ENCODE measurements at places on chromosomes 6 and 20.

GRCh38 chr6:166509193-166509592 is 77.3 kb downstream of the RAMACL start:
- DNase-seq = no peak

GRCh38 chr20:59042151-59042795 is at the start of gene PRELID3B:
TSS of gene PRELID3B (minus strand) at chr20:59042786. CDS start at chr20:59042730, 56 bp downstream.
- DNase-seq = peak; percentile 32

DNA sequence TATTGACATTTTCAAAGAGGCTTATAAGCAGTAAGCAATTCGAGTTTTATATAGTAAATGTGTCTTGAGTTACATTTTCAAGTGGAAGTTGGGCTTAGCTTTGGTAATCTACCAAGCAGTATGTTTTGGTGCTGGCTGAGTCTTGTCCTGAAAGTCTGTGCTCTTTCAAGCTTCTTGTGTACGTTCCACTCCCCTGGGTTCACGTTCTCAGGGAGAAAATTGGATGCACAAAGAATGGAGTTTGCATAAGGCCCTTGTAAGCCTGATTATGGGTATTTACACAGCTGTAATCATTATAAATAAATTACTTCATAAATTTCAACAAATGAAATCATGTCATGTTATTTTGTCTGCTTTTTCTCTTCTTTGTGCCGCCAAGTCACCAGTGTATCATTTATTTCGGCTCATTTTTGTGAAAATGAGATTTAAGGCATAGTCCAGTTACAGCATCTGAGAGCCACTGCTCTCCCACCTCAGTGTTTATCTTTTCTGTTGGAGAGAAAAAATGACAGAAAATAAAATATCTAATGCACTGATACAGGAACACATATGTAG is 262.5 kb downstream of the BTBD3 start:
- DNase-seq = no peak

DNA sequence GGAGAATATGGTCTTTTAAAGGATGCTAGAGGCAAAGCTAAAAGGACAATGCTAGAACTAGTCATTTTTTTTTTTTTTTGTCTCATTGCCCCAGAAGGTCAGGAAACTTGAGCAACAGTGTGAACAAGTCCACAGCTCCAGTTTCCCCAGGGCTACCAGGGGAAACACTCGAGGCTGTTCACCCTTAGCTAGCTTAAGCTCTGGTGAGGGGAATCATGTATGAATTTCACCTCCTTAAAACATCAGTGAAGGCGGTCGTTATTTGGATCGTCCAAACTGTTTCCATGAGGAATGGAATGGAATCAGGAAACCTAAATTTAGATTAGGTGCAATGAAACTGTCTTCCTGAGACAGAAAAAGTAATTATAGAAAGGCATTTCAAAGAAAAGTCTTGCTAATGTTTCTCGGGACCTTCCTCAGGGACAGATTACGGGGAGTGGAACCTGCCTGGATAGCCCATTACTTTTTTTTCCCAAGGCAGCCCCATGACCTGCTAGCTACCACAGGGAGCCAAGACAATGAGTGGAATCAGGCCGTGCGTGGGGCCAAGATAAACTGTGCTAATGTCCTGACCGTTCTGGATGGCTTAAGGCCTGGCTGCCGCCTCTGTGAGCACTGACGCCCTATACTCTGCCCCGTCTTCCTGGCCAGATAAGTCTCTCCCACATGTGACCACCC is 164.8 kb upstream of the SGK1 start:
- DNase-seq = no peak

DNA sequence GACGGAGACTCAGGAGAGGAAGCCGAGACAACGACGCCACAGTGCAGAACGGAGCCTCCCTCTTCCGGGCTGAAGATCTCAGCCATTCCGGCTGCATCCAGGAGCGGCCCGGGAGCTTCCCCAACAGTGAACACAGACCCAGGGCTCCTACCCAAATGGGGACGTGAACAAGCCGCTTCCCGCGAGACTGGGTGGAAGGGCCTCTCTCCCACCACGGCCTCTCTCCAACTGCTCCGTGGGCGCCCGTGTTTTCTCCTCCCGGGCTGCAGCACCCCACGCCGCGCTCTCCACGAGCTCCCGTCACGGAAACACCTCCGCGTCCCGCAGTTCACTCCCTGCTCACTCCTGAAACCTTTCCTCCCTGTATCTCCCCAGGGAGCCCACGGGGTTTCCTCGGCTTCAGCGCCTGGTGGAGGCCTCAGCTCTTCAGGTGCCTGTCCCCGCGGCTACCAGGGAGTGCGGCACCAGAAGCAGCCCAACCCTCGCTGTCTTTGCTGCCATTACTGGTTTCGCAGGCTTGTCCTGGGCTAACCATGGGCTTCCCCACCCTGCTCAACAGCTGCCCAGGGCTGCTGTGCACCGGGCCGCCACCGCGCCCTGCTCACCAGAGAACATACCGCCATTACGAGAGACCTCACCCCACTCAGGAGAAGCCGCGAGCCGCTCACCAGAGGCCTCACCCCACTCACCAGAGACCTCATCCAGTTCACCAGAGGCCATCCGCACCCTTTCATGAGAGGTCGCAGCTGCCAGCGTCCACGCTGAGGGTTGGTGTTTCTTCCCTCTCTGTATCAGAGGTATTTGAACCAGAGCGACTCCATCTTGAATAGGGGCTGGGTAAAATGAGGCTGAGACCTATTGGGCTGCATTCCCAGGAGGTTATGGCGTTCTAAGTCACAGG is 922.8 kb downstream of the QKI start:
- DNase-seq = no peak

- DNase-seq = peak; percentile 3
Observed at GRCh38 chr20:24208652-24209051, 220.1 kb upstream of the GGTLC1 start.

DNA sequence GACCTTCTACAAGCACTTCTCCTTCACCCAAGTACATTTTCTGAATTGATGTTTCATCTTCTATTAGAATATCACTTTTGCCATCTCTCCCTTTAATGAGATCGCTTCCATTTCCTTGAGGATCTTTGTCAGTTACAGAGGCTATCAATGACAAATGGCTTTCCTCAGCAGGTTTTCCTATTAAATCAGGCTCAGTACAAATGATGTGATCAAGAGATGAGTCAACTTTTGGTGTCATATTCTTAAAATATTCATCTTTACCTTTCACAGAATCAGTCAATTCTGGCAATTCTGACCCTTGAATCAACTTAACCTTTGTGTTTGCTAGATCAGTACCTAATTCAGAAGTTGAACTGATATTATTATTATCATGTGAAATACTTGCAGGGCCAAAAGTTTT is 37.3 kb downstream of the DST start:
- DNase-seq = no peak

- no peak for DNase-seq
Observed at GRCh38 chr20:4099905-4100675, 84.7 kb upstream of the RNF24 start.

DNA sequence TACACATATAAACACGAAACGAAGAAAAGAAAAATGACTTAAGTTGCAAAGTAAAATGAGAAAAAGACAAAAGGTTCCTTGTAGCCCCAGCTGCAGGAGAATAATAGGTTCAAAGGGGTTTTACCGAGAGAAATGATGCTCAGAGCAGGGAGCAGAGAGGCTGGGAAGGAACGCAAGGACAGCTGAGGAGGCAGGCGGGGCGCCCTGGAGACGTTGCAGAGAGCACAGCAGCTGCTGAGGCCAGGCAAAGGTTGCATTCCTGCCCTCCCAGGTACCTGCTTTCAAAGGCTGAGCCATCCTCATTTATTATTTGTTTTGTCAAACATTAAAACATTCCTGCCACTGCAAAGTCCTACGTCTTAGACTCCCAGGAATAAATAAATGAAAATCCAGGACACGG is 16.2 kb upstream of the VAPB start:
- DNase-seq = no peak

DNA sequence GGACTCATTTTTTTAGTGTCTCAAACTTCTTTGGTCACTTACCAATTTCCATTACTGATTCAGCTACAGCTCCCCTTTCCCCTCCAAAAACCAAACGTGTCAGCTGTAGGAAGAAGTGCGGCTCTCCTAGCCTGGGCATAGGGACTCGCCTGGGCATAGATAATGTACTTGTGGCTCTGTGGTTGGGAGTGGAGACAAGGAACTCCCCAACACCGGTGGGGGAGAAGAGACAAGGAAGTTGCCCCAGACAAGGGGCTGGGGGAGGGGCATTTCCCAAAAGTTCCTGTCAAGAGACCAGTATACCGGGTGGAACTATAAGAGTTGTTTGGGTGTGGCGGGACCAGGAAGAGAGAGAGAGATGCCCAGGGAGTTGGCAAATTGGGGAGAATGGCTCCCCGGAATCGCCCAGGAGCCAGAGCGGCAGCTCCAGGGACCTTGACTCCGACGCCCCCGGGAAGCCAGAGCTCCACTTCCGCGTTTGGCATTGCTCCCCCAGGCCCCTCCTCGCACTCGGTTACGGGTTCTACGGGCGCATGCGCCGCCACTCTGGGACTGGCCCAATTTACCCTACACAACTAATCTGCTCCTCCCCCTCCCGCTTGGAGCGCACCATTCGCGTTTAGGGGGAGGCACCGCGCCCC is 871 bp upstream of the ZFAND3 start:
- peak; percentile 97 for DNase-seq

DNA sequence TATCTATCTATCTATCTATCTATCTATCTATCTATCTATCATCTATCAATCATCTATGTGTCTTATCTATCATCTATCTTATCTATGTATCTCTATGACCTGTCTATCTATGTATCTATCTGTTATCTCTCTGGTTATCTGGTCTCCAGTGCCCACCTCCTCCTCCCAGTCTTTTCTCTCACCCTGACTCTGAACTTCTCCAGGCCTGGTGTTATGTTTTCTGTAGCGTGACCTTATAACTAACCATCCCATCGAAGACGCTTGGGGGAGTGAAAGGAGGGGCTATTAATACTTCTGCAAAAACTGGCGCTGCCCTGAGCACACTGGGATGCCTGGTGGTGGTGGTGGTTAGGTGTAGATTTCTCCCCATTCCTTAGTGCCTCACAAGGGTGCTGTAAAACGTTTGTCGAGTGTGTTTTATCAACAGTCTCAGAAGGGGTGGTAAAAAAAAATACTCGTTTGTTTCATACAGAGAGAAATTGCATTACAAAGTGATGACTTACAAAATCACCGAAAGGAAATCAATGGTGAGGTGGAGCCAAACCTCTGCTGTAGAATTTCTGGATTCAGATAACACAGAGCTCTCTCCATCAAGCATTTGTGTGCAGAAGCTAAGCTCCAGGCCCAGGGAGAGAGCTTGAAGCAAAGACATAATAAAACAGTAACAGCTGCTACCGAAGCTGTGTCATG is 156.2 kb downstream of the BCAS1 start:
- peak; percentile 48 for DNase-seq

GRCh38 chr6:138417493-138418117 is 13.6 kb downstream of the HEBP2 start:
- no peak for DNase-seq

GRCh38 chr6:167399051-167399387 is 74.1 kb downstream of the TTLL2 start:
- no peak for DNase-seq

- no peak for DNase-seq
Observed at GRCh38 chr20:56454754-56455153, 13.7 kb upstream of the RTF2 start.

GRCh38 chr6:3751730-3752530 is 417 bp upstream of the PXDC1 start:
- DNase-seq = peak; percentile 76

DNA sequence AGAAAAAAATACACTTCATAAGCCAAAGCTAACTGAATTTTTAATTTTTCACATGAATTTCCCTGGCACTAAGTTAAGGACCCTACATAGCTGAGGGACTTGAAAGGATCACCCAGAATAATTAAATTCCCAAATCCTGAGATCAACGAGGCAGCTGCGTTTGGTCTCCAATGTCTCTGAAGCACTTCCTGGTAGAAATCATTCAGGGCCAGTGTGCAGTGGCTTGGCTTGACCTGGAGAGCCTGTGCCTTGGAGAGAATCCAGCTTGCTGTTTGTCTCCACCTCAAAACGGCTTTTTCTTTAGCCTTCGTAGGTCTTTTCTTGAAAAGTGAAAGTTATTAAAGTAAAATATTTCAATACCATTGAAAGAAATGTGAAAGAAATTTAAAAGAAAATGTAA is 92.4 kb downstream of the SMOC2 start:
- no peak for DNase-seq

GRCh38 chr6:110484321-110484720 is 7.9 kb upstream of the SLC22A16 start:
- DNase-seq = peak; percentile 84

DNA sequence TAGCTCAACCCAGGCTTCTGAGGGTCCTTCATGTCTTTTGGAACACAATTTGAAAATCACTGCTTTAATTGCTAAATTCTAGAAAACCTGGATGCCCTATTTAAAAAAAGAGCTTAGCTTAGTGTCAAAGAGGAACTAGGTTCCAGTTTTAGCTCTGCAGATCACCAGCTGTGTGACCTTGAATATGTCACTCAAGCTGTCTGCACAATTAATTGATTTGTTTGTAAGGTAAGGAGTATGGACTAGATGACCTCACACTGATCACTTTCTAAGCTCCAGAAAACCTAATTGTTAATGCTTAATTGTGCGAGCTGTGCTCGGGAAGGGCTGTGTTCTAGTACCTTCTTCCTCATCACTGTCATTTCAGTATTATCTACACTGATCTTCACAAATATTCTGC is 26.2 kb downstream of the UTRN start:
- DNase-seq = no peak

DNA sequence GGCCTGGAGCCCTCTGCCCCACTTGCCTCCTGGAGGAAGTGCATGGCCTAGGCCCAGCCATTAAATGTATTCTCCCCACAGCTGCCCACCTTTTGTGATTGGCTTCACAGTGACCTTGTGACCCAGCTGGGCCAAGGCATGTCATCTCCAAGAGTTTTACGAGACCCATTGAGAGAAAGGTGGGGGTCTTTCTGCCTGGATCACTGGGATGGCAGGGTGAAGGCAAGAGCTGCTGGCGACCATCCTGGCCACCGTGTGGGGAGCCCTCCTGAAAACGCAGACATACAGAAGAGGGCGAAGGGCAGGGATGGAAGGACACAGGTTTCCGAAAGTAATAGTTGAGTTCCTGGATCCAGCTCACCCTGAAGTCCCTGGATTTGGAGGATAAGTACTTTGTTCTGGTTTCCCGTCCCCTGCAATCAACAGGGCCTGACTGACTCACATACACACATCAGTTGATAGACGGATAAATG is 12.3 kb upstream of the SPO11 start:
- no peak for DNase-seq

DNA sequence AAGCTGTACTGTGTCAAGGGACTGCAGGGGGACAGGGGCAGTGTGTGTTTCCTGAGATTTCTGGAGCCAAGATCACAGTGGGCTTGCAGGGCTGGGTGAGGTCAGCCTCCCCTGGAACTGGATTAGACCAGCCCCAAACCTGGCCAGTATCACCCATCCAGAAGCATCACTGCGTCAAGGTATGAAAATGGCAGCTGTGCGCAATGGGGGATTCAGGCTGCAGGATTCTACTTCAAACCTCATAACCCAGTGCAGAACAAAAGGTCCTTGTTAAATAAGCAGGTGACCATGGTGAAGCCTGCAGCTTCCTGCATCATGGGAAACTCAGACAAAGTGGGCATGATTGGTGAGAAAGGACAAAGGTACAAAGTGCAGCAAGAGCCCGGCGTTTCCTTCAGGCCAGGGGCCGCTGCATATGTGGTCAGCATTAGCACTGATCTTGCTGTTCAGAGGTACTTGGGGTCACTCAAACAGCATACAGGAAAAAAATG is 33.4 kb downstream of the TRAF3IP2 start:
- no peak for DNase-seq
